ENCODE measurements at places on chromosomes 5 and 9.

DNA sequence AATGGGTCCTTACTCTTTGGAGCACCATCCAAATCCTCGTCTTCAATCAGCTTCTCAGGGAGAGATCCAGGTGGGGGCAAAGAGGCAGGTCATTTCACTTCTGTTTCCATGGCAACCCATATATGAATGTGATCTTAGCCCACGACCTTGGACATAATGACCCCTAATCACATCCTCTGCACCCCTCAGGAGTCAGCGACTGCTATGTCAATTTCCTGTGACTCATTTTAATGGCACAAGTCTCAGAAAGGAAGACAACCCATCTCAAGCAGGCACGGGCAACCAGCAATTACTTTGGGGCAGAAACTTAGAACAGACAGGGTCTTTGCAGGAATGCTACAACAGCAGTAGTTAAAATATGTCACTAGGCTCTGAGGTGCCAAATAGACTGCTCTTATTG, 591.2 kb downstream of the TLR4 start:
- DNase-seq = no peak

- DNase-seq = no peak
These were observed 27.1 kb downstream of the GRAMD2B start for GRCh38 chr5:126450346-126450745.

- no peak for DNase-seq
These were observed 191.7 kb upstream of the NR3C1 start for GRCh38 chr5:143594902-143595818.

- DNase-seq = no peak
These were observed 25.4 kb downstream of the ADAMTS16 start for GRCh38 chr5:5165541-5166002.

DNA sequence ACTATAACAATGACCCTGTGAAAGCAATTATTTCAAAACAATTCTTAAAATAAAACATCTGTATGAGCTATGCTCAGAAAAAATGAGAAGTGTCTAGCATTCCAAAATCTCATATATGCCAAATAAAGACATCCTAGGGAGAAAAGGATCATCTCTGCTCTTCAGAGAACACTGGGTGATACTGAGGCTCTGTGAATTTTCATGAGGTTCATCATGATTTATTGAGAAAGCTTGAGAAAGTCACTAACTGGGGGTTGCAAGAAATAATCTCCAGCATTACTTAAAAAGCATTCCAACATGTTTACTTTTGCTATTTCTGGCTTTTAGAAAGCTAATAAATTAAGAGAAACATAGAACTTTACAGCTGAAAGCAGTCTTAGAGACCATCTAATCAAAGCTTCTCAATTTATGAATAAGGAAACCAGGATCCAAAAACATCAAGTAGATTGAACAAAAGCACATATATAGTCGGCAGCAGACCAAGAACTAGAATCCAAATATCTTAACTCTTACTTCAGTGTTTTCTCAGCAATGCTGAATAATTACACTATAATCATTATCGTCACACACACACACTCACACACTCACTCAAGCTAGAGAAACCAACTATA, 372.8 kb downstream of the NR2F1-AS1 start:
- DNase-seq = peak; percentile 65

DNA sequence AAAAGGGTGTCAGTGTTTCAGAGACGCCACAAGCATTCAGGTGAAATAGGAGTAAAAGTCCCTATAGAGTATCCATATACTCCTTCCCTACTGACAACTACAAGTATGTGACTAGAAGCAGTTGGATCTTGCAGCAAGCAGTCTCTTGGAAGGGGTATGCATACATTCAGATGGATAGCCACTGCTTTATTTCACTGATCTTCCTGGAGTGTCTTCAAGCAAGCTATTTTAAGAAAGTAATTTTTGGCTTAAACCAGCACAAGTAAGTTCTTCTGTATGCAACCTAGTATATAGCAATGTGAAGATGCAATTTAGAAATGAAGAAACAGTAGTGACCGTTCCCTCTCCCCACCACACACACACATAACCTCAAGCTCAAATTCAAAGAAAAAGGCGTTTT, 446.8 kb upstream of the CDH18 start:
- no peak for DNase-seq

DNA sequence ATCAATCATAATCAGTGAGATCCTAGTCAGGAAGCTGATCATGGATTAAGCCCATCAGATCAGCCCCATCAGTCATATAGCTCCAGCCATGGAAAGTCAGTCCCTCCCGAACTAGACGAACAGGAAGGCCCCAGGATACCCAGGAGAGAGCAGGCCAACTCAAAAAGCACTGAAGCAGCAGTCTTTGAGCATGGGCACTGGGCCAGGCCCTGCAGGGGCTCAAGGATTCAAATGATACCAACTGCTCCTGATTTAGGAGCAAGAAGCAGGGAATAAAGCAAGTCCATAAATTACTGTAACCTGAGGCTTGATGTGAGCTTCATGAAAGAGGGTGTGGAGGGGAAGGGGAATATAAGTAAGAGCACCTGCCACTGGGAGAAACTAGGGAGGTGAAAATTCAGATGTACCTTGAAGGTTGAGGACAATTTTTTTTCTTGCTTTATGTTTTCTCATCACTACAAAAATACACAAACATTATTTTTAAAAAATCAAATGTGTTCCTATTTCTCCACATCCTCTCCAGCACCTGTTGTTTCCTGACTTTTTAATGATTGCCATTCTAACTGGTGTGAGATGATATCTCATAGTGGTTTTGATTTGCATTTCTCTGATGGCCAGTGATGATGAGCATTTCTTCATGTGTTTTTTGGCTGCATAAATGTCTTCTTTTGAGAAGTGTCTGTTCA, 115.2 kb downstream of the SIL1 start:
- DNase-seq = no peak

DNA sequence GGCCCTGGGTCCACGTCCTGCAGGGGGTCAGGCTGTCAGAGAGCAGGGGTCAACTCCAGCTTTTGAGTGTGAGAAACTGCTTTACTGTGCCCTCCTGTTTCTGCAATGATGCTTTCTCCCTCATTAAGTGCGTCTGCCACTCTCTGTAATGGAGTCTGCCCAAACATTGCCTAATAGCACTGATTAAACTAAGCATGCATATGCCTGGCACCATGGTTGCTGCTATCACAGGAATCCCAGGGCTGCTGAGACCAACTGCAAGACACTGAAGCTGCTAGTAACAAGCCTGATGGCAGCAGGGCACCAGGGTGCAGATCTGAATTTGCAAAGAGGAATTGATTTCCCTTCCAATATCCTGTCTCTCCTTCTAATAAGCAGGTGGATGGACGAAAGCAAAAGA, 125.3 kb downstream of the SLC24A2 start:
- no peak for DNase-seq

DNA sequence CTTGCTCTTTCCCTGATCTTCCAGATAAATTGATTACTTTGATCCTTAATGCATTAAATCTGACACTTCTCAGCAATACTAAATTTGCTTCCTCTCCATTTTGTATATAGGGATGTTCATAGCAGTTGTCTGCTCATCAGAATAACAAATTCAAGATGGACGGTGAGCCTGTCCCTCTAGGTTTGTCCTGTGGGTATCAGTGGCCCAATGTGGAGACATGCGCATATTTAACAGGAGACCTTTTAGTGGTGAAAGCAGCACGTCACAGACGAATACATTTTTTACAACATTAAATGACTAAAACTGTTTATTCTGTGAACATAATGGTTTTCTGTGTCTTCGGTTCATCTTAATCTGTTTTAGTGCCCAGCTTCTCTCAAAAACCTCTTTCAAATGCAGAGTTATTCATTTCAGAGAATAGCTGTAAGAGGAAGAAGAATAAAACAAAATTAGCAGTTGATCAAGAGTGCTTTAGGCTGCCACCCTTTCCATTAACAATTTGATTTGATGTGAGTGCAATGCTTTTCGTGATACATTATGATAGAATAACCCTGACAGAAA, 1970.4 kb upstream of the WWC1 start:
- DNase-seq = no peak

DNA sequence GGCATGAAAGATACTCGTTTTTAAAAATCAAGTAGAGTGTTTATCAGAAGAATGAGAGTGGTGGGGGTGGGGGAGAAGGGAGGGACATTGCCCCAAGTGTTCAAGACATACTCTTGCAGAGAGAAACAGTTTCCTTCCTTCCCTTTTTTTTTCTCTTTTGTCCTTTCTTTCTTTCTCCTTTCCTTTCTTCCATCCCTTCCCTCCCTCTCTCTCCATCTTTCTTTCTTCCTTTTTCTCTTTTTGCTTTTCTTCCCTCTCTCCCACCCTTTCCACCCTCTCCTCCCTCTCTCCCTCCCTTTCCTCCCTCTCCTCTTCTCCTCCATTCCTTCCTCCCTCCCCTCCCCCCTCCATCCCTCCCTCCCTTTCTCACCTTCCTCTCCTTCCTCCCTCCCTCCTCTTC, 478.3 kb upstream of the EDIL3 start:
- no peak for DNase-seq

DNA sequence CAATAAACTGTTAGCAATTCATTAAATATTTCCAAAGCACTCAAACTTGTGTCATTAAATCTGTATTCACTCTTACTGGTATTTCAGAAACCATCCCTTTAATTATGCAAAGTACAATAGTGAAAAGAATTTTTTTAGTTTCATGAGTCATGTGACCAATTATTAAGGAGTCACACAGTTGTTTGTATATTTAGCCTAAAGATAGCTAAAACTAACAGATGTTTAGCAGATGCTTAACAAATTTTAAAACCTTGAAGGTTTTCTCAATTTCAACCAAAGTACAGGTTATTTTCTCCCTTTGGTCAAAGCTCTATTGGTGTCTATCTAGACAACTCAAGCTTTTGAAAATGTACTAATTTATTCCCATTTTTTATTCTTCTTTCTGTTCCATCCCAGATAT, 44.1 kb downstream of the PJA2 start:
- no peak for DNase-seq

DNA sequence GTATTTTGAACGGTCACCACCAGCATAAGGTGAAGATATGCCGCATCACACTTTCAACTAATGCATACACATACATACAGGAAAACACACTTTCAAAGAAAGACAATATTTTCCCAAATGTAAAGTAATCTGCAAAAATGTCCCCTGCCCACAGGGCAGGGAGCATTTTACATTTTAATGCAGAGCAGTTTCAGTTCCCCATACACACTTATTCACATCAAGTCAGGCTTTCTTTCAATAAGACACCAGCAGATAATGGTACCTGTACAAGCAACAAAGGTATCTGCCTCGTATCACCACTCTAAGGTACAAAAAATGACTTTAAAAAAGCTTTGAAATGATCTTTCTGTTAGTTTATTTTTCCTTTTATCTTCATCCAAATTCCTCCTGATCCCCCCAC, 247.1 kb upstream of the CCNG1 start:
- DNase-seq = no peak

DNA sequence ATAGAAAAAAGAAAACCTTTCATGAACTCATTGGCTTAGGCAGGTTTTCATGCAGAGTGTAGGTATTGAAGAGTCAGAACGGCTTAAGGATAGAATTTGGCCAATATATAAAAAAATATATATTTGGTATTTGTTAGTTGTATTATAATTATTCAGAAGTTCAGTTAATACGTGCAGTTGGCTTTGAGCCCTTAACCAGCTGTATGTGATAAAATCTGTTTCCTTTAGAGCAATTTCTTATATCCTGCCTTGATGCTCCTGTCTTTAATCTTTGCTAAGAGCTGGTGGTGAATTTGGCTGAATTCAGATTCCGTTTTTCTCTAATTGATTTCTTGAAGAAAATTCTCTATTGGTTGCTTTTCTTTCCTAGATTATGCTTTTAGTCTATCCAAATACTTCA, 3.7 kb downstream of the ANXA1 start:
- DNase-seq = no peak

- DNase-seq = peak; percentile 45
These were observed 98.5 kb upstream of the SPATA31C2 start for GRCh38 chr9:88236511-88237478.

GRCh38 chr5:16921211-16921610, 14.9 kb downstream of the MYO10 start:
- DNase-seq = no peak

DNA sequence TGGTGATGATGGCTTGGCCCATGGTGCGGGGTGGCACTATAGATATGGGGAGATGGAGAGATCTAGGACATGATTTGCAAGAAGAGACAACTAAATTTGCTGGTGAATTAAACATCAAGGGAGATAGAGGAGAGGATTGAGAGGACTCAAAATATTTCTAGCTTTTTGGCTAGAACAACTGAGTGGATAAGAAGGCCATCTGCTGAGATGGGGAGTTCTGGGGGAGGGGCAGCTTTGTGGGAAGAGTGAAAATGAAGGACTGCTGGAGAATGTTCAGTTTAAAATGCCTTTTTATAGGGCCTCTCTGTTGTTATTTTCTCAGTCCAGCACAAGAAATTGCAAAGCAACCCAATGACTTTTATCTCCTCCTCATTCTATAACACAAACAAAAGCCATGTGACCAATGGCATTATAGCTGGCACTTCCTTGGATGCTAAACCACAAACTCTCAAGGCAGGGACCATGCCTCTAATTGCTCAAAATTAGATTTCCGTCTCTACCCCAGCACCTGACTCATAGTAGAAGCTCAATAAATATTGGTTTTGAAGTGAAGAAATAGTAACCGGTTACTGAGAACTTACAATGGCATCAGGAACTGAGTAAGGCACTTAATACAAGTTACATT, 29.8 kb downstream of the JAKMIP2 start:
- no peak for DNase-seq

DNA sequence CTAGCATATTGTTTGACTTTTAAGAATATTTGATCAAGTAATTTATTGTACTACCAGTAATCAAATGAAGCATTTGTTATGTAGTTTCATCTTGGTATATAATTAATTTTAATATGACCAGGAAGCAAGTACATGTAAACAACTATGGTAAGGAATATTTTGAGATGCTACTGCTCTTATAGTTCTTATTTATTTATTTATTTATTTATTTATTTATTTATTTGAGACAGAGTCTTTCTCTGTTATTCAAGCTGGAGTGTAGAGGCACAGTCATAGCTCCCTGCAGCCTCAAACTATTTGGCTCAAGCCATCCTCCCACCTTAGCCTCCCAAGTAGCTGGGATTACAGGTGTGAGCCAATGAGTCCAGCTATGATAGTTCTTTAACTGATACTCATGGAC, 8.1 kb downstream of the PPIP5K2 start:
- DNase-seq = no peak

- no peak for DNase-seq
These were observed 131.1 kb upstream of the ZNF462 start for GRCh38 chr9:106731910-106732309.

GRCh38 chr9:131334629-131335367, 45.3 kb downstream of the PLPP7 start:
- peak; percentile 23 for DNase-seq

- no peak for DNase-seq
These were observed 348.8 kb downstream of the SH3GL2 start for GRCh38 chr9:17927616-17928015.
